ENCODE measurements at places on chromosomes 12 and 14.

DNA sequence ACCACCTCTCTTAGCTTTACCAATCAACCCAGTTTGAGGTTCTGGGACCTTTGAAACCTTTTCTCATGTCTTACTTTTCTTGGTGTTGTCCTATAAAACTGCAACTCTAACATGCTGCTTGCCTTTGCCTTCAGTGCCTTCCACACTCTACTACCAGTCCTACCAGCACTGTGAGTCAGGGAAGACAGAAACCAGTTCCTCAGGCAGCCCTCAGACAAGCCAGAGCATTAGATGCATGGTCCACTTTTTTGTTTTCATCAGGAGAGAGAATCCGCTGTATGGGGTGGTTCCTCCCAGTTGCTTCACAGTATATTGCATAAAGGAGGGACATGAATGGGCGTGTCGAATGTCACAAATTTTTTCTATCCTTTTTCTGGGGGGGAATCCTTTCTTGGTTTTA is 17.3 kb upstream of the KLRB1 start:
- no peak for DNase-seq

DNA sequence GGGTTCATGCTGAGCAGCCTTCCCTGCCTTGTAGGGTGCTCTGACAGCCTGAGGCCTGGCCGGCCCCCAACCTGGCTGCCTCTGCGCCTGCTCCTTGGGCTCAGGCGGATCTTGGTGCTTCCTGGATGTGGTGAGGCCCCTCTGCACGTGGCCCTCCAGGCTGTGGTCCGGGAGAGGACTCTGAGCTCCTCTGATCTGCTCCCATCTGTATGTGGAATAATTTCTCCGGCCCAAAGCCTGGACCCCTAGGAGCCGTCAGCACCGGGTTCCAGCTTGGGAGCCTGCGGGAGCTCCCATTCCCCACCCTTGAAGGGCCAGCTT is 21.3 kb upstream of the EIF2B2 start:
- no peak for DNase-seq

- no peak for DNase-seq
Measured at GRCh38 chr14:50059763-50060616, 56.4 kb downstream of the VCPKMT start.

- DNase-seq: no peak
Measured at GRCh38 chr14:94028450-94028826, 2.3 kb downstream of the OTUB2 start.

DNA sequence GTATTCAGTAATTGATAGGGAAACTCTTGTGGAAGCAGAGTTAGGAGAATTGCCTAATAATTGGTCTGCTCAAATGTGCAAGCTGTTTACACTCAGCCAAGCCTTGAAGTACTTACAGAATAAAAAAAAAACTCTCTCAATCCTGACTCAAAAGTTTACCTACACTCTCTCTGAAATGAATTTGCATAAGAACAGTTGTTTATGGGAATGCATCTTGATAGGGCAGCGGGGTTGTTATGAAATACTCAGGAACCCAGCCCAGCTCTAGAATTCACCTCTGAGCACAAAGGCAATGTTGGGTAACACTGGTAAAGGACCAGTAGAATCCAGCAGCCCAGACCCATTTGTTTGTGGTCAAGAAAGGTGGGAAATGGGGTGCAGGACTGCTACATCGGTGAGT is 267.0 kb downstream of the CPNE8 start:
- DNase-seq: no peak

- DNase-seq: no peak
Measured at GRCh38 chr14:46782281-46782680, 130.7 kb upstream of the RPL10L start.

- no peak for DNase-seq
Measured at GRCh38 chr12:47394070-47394469, 311.8 kb downstream of the RPAP3 start.

DNA sequence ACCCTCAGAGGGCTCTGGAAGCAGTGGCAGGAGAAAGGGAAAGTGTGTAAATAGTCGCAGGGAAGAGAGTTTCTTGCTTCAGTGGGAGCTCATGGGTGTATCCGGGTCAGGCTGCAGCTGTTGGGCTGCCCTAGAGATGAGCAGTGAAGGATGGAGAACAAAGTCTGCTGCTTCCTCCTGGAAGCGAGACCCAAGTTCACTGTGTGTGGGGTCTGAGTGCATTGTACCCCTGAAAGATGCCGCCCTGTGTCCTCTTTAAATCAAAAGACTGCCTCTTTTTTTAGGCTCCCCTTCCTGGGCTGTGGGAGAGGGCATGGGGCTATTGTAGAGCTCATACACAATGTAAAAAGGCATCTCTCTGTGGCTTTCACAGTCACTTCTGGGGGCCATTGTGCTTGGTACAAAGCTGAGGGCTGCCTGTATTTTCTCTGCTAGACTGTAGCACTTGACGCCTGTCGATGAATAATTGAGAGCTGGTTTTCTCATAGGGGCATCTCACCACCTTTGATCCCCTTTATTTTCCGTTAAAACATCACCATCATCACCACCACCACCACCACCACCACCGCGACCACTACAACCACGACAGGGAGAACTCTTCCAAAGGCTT is 16.7 kb downstream of the CHST11 start:
- no peak for DNase-seq

DNA sequence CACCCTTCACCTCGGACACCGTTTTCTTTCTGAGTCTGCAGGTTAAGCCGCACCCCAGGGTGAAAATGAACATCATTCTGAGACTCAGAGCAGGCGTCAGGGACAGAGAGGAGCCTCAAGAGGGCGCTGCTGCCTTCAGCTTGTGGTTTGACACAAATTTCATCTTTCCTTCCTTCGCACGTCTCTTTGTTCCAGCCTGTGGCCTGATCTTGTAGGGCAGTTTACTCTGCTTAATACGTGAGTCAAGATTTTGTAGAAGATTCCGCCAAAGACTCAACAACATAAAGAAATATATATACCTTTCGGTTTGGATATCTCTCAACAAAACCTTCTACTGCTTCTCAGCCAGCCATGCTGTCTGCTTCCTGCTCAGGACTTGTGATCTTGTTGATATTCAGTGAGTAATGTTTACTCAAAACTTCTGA is 329.3 kb upstream of the OR4E1 start:
- DNase-seq: no peak

DNA sequence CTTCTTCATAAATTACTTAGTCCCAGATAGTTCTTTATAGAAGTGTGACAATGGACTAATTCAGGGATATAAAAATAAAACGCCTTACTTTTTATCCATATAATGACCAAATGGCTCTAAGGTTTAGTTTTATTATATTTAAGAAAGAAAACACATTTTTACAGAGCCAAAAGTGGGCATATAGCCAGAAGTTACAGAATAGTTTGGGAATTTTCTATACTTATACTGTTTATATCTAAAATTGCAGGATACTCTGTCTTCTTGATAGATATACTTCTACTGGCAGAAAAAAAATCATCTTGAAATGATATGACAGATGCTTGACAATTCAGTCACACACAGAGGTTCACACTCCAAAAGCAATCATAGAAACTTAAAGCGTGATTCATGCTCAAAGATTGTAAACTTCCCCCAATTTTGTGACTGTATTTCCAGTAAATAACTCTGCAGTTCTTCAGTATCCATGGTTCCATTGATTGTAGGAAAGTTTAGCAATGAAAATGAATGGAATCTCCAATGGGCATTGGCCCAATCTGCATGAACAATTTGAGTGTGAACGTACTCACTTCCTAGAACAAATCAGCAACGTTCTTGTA is 307.8 kb downstream of the NOVA1 start:
- DNase-seq: no peak

DNA sequence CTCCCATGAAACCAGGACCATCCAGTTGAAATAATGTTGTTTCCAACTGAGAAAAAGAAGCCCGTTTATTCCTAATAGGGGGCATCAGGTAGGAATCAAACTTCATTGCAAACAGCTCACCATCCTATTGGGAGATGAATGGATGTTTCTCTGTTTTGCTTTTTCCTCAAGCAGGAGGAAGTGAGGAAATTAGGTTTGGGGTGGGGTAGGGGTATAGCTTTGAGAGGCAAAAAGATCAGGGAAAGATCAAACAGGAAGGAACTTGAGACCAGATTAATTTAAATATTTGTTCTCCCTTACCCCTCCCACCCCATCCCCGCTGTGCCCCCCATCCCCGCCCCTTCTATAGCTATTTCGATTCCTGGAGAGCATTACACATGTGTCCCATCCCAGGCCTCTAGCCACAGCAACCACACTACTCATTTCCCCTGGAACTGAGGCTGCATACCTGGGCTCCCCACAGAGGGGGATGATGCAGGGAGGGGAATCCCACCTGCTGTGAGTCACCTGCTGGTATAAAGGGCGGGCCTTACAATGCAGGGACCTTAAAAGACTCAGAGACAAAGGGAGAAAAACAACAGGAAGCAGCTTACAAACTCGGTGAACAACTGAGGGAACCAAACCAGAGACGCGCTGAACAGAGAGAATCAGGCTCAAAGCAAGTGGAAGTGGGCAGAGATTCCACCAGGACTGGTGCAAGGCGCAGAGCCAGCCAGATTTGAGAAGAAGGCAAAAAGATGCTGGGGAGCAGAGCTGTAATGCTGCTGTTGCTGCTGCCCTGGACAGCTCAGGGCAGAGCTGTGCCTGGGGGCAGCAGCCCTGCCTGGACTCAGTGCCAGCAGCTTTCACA is at the start of gene IL23A:
IL23A (plus strand) TSS at position 577 of the 850 bp plus-strand sequence; CDS start at position 738, 161 bp downstream.
- DNase-seq: peak; percentile 31

DNA sequence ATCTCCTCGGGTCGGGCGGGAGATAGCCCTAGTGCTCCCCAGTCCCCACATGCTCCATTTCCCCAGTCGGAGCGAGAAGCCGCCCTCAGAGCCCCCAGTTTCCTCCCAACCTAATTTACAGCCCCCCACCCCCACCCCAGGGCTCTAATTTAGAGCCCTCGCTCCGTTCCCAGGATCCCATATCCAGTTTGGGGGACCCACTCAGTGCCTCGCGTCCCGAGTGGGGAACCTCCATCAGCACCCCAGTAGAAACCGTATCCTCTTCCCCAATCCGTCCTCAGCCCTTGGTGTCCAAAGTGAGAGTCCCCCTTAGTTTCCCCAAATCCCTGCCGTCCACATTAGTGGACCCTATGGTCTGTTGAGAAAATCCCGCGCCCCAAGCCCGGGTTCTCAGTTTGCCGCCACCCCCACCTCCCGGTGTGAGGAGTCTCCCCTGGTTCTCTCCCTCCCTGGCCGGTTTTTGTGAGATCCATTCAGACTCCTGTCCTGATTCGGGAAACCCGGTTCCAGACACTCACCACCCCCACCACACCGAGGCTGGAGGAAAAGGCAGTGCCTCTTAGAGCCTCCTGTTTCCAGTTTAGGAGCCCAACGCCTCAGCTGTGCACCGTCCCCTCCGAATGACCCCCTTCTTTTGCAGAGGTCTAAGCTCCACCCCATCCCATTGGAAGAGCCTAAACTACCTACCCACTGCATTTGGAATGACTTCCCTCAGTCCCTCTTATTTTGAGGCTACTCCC is 809 bp upstream of the MSI1 start:
- DNase-seq: no peak

GRCh38 chr14:100736269-100737180 is 9.8 kb downstream of the DLK1 start:
- no peak for DNase-seq

DNA sequence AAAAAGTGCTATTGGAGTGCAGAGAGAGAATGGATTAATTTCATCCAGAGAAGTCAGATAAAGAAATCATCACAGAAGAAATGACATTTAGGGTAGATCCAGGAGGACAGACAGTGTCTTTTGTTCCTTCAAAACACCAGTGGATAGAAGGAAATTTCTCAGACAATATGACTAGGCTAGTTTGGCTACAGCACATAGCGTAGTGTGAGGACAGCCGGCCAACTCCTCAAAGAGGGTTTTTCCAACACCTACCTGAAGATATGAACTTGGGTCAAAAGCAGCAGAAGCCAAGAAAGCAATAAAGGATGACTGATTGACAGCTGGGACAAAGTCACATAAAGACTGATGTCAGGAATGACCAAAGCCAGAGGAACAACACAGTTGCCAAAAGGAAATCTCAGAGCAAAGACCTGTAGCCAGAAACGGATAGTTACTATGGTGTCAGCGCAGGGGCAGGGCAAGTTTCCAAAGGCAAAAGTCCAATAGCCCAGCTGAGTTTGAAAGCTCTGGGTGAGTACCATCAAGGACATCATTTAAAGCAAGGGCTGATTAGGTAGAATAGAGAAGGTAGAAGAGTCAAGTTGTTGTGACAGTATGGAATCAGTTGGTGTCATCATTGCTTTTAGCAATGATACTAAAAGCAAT is 58.7 kb upstream of the PDE3A start:
- no peak for DNase-seq

DNA sequence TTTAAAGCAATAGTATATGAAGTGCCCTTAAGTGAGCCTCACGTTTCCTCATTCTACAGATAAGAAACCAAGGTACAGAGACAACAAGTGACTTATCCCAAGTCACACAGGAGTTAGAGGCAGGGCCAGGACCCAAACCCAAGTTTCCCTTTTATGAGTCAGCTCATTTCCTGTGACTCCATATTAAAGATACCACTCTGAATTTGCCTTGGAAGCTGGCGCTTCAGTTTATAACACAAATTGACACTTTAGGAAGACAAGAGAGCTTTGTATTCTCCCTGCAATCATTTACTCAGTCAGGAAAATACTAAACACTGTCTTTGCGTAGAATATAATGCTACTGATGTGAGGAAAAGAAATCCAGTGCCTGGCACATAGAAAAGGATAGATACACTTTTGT is 43.2 kb downstream of the MYBPC1 start:
- DNase-seq: no peak

- DNase-seq: no peak
Measured at GRCh38 chr14:34912182-34912581, 37.0 kb upstream of the BAZ1A start.

GRCh38 chr14:96125536-96125935 is 79.1 kb upstream of the BDKRB2 start:
- no peak for DNase-seq

DNA sequence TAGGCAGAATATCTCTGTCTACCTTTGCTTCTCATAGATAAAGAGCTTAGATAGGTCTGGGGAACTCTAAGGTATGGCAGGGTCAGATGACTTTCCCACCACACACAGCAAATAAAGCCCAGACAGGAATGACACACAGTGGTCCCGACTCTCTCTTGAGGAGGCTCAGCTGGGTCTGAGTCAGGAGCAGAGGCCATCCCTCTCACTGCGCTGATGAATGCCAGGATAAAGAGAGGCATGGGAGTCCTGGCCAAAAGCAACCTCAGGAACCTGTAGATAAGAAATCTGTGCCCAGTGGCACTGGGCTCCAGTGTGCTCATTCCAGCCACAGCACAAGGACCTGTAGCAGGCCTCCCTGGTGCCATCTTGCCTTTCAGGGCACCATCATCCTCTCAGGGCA is 129.4 kb upstream of the PARP11 start:
- no peak for DNase-seq

DNA sequence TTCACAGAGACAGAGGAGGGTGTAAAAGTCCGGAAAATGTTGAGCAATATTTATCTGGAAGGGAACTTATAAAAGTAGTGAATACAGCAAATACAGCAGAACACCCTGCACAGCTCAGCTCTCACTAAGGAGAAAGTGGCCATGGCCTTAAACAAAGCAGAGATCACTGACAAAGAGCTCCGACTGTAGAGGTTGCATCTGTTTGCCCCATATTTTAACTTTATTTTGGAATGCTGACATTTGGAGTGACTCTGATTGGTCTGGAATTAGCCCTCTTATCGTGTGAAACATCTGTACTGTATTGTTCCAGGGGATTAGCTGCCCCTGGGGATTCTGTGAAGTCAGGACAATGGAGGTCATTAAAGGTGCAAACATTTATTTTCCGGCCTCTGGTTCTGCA is 1275.7 kb upstream of the FLRT2 start:
- no peak for DNase-seq

GRCh38 chr12:4909410-4909733 is 333 bp upstream of the KCNA1 start:
- no peak for DNase-seq

GRCh38 chr12:90499795-90500194 is 455.2 kb downstream of the CCER1 start:
- no peak for DNase-seq

GRCh38 chr12:16349131-16349460 is 1.7 kb downstream of the MGST1 start:
- DNase-seq: no peak
